ENCODE measurements at places on chromosomes 2 and 18. TPM values are rescaled to one million over a fixed set of nuclear protein-coding genes. Genes with fewer than 3 reads are reported as not detected.
A peak's percentile ranks its signal among the peaks of the same experiment; 100 is the strongest.

GRCh38 chr18:32470714-32471633, at the start of gene GAREM1:
GAREM1 (minus strand) TSS chr18:32470882; CDS start chr18:32470428, 454 bp downstream.
- peak; percentile 96 for DNase-seq

XDH gene
- total RNA-seq: 0.33 TPM

DNA sequence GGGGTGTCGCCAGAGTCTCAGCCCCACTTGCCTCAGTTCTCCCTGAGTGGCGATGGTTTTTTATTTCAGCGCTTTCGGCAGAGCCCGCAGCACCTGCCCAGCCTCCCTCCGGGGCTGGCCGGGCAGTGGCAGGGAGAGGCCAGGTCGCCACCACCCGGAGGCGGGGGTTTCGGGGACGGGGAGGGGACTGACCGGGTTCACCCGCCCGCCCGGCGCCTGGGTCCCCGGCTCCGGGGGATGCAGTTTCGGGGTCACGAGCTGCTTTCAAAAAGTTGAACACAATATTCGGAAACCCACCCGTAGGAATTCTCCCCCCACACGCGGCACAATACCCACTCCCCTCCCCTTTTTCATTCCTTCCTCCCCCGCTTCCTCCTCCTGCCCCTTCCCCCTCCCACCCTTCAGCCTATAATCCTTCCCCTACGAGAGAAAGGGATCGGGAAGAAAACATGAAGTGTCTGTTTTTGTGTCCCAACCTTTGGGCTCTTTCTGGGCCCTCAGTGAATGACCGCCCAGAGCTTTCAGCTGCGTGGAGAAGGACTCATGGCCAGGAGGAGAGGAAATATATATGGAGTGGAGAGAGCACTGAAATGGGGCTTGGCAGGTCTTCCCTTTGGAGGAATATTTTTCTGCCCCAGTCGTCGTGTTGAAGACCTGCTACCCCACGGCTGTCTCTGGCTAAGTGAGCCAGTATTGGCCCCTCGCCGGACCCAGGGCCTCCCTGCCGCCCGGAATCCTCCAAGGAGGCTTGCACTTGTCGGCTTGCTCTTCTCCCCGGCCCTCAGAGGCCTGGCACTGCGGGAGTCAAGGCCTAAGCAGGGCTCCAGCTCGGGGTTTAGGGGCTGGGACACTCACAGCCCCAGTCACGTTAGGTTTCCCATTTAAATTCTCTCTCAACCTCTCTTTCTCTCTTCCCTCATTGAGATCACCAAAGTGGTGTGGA, 2.1 kb upstream of the SIX3 start:
- no peak for DNase-seq

ME2 gene
- total RNA-seq: 42.6 TPM

DNA sequence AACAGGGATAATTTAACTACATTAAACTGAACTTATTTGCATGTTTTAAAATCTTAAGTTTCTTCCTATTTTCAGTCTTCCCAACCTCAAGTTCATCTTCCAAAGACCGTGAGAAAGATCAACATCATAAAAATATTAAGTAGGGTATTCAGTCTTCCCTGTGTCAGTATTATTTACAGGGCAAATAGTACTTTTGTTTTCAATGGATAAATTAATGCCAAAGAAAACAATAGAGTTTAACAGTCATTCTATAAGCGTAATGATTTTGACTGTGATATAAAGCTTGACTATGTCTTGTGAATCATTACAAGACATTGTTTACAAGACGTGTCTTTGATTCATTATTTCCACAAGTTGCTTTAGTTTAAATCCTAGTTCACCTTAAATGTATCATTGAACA, 48.0 kb upstream of the NRXN1 start:
- no peak for DNase-seq

POTEI gene
- 0.31 TPM for total RNA-seq

STPG4 gene
- not detected for total RNA-seq

DNA sequence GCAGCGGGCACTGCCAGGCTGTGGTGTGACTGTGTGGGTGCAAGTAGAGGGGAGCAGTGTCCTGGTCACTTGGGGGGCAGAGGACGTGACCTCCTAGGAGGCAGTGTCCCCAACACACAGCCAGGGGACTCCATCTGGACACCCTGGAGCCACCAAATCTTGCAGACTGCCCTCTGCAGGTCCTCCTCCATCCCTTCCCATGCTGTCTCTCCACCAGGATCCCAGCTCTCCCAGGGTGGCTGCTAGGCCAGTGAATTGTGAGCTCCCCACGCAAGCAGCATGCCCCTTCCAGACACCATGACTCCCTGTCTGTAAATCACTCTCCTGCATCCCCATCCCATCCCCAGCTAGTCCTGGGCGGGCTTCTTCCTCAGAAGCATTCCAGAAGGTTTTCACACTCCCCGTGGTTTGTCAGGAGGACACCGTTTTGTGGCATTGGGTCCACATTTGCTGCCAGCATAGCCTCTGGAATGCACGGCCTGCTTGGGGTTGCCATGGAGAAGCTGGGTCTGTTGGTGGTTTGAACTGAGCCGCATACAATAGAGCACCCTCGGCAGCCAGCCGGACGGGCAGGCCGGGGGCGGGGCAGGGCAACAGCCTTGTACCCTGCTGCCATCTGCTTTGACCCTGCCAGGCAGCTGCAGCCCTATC, 210.7 kb downstream of the KLHL29 start:
- peak; percentile 76 for DNase-seq

DNA sequence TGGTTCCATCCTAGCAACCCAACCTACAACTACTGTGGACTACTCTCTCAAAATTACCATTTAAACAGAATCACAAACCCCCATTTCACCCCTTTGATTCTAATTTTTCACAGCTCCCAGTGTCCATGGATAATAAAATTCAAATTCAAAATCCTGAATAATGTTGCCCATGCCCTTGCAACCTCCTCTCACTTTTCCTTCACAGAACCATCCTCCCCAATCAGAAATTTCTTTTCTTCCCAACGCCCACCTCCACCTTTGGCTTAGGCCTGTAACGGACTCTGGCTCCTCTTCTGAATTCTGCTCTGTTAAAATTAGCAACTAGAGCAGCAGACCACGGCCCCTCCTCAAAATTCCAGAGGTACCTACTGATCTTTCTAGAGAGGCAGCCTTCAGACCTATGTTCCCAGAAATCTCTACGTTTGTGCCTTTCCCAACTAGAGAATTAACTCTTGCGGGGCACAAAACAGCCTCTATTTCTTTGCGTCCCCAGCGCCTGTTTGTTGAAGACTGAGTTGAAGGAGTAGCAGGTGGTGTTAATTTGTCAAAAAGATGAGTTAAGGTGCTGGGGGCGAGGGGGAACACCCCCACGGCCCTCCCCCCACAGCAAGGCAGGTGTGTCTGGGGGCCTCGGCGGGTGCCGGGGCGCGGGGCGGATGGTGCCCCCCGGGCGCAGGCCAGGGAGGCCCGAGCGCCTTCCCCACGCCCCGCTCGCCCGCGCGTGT, 428 bp upstream of the MAP3K20 start:
- DNase-seq: no peak

DNA sequence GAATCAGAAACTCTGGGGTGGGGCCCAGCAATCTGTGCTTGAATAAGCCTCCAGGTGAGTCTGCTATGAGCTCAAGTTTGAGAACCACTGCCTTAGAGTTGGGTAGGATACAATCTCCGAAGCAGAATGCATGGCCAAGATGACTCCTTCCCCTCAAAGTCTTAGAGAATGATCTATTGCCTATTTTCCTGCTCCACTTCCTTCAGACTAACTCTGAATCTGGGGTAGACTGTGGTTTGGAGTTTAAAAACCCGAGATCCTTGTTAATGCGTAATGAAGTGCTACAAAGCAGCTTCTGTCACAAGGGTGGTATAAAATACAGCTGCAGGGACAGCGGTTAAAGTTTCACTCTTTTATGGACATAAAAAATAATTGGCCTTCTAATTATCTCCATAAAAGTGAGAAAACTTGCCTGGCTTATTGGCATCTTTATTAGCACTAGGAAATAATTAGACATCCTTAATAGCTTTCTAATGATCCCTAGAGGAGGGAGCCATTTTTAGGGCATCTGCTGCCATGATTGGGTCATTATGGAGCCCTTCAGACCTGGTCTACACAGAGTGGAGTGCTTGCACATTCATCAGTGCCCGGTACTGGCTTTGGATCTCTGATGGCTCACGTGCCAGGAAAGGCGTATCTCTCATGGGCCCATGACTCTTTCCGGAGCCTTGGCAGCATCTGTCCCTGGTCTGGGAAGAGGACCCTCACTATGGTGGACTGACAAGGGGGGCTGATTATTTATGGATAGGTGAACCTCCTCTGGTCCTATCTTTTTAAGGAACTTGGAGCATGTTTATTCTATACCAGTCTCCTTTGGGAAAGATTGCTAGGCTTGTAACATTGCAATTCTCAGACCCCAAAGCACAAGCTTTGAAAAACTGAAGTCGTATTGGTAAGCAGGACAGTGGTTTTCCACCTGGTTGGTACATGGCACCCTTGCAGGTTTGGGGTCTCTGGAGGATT, 28.2 kb downstream of the SIX2 start:
- DNase-seq: no peak

POLE4 gene
- 38.3 TPM for total RNA-seq

GRCh38 chr18:58653814-58654509, 17.3 kb upstream of the MALT1 start:
- no peak for DNase-seq

- no peak for DNase-seq
Observed at GRCh38 chr2:8517850-8518498, 163.9 kb upstream of the ID2 start.

DNER gene
- 7.1 TPM for total RNA-seq

DNA sequence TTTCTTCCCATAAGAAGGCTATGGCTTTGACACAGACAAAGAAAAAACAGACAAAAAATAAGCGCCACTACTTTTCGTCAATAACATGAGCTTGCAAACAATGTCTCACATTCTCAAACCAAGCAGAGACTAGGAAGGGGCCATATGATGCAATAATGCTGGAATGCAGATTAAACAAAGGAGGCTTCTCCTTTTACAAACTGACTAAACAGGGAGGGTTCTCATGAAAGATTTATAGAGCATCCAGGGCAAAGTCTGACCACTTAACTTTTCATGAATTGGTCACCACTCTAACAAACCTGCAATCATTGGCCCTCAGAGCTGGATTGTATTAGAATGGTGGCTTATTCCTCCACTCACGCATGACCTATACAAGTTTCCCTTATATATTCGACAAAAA, 663.3 kb upstream of the CHAC2 start:
- DNase-seq: peak; percentile 36

FAM110C gene
- total RNA-seq: 0.15 TPM

DNA sequence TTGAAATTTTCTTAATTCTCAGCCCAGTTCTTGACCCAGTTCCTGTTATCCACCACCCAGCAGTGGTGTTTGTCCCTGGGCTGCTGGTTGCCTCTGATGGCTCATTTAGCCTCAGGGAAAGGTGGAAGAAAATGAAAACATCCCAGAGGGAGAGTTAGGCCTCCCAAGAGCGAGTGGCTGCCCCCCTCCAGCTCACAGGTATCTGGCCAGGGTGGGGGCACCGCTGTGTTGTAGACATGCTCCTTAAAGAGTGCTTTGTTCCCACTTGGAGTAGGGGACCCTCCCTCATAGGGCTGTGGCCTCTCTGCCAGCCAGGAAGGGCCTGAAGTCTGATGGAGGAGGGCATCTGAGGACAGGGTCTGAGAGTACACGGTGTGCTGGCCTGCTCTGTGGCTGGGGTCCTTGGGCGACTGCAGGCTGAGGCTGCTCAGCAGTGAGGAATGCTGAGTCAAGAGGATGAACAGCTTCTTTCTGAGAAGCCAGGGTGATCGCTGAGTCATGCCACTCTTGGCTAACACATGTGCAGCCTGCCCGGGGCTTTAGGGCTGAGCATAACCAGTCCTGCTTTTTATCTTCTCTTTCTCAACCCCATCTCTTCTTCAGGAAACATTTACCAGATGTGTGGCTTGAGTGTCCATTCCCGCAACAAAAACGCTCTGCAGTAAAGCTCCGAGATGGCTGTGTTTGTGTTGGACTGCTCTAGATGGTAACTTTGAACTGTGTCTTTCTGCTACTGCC, 72.3 kb downstream of the IL1R2 start:
- peak; percentile 94 for DNase-seq

GRCh38 chr18:26717123-26717719, 148.3 kb downstream of the AQP4 start:
- DNase-seq: no peak

CNGA3 gene
- total RNA-seq: not detected

- DNase-seq: no peak
Observed at GRCh38 chr2:28346587-28346986, 46.1 kb upstream of the FOSL2 start.

GRCh38 chr18:12079491-12080237, 14.0 kb upstream of the ANKRD62 start:
- DNase-seq: no peak

PELI1 gene
- total RNA-seq: 5.5 TPM

GRCh38 chr18:47262301-47263149, 11.1 kb upstream of the SKOR2 start:
- DNase-seq: no peak

- no peak for DNase-seq
Observed at GRCh38 chr2:160993654-160994061, 166.6 kb upstream of the TANK start.

GRCh38 chr2:20018601-20019152, 6.2 kb upstream of the MATN3 start:
- DNase-seq: no peak

SLC14A1 gene
- total RNA-seq: 276 TPM

- no peak for DNase-seq
Observed at GRCh38 chr2:109692013-109692743, 78.0 kb downstream of the SOWAHC start.

PTPN4 gene
- 15.1 TPM for total RNA-seq

DNA sequence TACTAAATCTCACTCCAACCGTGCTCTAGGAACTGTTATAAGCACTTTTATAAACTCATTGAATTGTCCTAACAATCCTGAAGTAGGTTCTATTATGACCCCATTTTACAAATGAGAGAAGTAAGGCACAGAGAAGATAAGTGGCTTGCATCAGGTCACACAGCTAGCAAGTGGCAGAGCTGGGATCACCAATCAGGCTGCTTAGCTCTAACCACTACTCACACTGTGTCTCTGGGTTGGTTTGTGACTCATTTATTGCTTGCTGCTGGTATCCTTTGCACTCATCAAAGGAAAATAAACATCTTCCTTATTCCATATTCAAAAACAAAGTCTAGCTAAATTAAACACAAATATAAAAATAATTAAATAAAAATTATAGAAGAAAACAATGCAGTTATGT, 42.5 kb upstream of the IL1R2 start:
- DNase-seq: no peak

ABCG5 gene
- not detected for total RNA-seq

- DNase-seq: no peak
Observed at GRCh38 chr2:54895730-54896129, 154.5 kb downstream of the RTN4 start.

GRCh38 chr2:10145519-10146357, 23.2 kb downstream of the RRM2 start:
- no peak for DNase-seq

- no peak for DNase-seq
Observed at GRCh38 chr2:105403241-105403782, 4.5 kb upstream of the FHL2 start.

RNF125 gene
- 0.29 TPM for total RNA-seq

CCDC85A gene
- 0.14 TPM for total RNA-seq

- DNase-seq: no peak
Observed at GRCh38 chr2:57373530-57373929, 673.1 kb upstream of the VRK2 start.

SNED1 gene
- total RNA-seq: 2.6 TPM

- DNase-seq: no peak
Observed at GRCh38 chr2:216793386-216793785, 66.5 kb downstream of the TNP1 start.

GRCh38 chr2:74168739-74169138, 9.9 kb downstream of the MOB1A start:
- DNase-seq: no peak

Measured in H4 (cell line).